ENCODE measurements at places on chromosomes 13 and 19. TPM values are rescaled to one million over a fixed set of nuclear protein-coding genes. Genes with fewer than 3 reads are reported as not detected.

The ZNF541 gene
- total RNA-seq = not detected

GRCh38 chr19:1794424-1795172, 17.5 kb downstream of the ATP8B3 start:
- H3K27me3 ChIP-seq = no peaks in the 10 kb centered on the region
- no peak overlapping the region for H3K27ac ChIP-seq
- H3K4me1 ChIP-seq = no peaks in the 10 kb centered on the region
- no peaks in the 10 kb centered on the region for H3K36me3 ChIP-seq
- no peak for DNase-seq

DNA sequence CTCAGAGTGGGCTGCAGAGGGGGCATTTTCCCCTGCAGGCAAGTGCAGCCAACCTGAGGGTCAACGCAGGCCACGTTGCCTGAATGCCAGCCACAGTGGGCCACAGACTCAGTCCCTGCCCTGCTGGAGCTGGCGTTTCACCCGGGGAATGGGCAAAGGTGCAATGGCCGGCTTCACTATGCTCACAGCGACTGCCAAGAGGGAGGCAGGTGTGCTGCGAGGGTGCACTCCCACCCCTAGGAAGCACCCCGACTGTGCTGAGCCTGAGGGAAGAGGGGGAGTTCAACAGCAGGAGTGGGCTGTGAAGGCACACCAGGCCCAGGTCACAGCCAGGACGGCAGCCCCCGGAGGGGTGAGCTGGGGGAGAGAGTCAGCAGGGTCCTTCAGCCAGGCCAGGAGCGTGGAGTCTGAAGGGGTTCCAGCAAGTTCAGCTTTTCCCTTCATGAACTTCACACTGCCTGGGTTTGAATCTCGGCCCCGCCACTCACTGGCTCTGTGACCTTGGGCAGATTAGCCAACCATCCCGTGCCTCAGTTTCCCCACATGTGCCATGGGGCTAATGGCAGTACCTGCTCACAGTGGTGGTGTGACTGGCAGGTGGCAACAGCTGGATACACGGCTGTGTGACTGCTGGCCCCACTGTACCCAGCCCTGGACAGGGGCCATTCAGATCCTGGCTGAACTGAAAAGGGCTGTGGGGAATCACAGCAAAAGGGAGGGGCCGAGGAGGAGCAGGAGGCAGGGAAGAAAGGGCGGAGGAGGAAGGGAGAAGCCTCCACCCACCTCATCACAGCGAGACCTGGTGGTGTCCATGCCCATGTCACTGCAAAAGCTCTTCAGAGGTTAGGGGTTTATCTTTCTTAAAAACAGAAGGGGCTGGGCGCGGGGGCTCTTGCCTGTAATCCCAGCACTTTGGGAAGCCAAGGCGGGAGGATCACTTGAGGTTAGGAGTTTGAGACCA, 7.6 kb downstream of the TRAPPC6A start:
- H3K27me3 ChIP-seq = no peaks in the 10 kb centered on the region
- no peak for DNase-seq

GRCh38 chr13:37407156-37407555, 191.4 kb downstream of the POSTN start:
- H3K4me3 ChIP-seq = no peak overlapping the region
- H3K36me3 ChIP-seq = no peaks in the 10 kb centered on the region
- H3K4me1 ChIP-seq = no peaks in the 10 kb centered on the region
- H3K27me3 ChIP-seq = no peaks in the 10 kb centered on the region
- no peak for DNase-seq

The LAIR1 gene
- not detected for total RNA-seq

DNA sequence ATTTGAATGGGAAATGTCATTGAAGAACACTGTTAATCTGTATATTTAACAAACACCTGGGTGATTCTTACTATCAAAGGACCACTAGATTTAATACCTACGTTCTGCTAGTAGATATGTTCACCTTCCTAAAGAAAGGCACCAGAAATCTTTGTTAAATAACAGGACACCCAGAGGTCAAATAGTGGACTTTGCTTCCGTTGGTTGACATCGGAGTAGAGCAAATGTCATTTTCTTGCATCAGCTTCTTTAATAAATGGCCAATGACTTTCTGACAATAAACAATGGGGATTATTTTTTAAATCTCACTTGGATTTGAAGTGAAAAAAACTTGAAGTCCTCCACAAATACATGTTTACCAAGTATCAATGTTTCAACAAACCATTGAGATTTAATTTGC, 111.1 kb downstream of the LACC1 start:
- no peaks in the 10 kb centered on the region for H3K27me3 ChIP-seq
- H3K4me1 ChIP-seq = peaks cover 6% of the 10 kb centered on the region
- DNase-seq = no peak
- H3K27ac ChIP-seq = no peak overlapping the region
- no peak overlapping the region for H3K4me3 ChIP-seq

- H3K27me3 ChIP-seq = no peaks in the 10 kb centered on the region
- H3K36me3 ChIP-seq = no peaks in the 10 kb centered on the region
- H3K4me3 ChIP-seq = no peak overlapping the region
- DNase-seq = no peak
- peaks cover 15% of the 10 kb centered on the region for H3K4me1 ChIP-seq
Measured at GRCh38 chr13:48590141-48590901, 57.4 kb upstream of the RCBTB2 start.

GRCh38 chr19:10155839-10156238, 36.1 kb upstream of the EIF3G start:
- peak; percentile 29 for DNase-seq
- no peaks in the 10 kb centered on the region for H3K27me3 ChIP-seq
- no peak overlapping the region for H3K27ac ChIP-seq

- H3K4me1 ChIP-seq = no peaks in the 10 kb centered on the region
- peaks cover 24% of the 10 kb centered on the region for H3K27me3 ChIP-seq
- H3K36me3 ChIP-seq = no peaks in the 10 kb centered on the region
- DNase-seq = no peak
- no peak overlapping the region for H3K27ac ChIP-seq
Measured at GRCh38 chr19:41917676-41918075, 10.6 kb downstream of the ERFL start.

DNA sequence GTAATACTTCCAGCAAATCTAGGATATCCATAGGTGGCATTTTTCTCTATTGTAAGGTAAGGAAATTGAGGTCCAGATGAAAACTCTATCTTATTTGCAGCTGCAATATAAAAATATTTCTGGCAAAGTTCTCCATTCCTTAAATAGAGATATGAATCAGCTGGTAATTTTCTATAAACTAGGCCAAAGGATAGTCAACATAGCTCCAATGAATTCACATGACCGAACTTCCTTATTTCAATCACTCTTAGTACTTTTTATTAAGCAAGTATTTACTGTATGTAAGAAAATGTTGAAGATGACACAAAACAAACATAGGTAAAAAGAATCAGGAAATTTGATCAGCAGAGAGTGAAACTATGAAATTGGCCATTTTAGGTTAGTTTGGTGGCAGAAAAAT, 13.0 kb upstream of the LCP1 start:
- no peak for DNase-seq
- peaks cover 14% of the 10 kb centered on the region for H3K4me1 ChIP-seq
- H3K4me3 ChIP-seq = no peak overlapping the region
- H3K27ac ChIP-seq = no peak overlapping the region

The EPSTI1 gene
- total RNA-seq = 1.3 TPM

The SERPINE3 gene
- total RNA-seq = not detected

- no peak overlapping the region for H3K4me3 ChIP-seq
- no peaks in the 10 kb centered on the region for H3K27me3 ChIP-seq
Measured at GRCh38 chr13:99103536-99103935, 97.1 kb upstream of the UBAC2 start.

The ZNF229 gene
- total RNA-seq = 6.2 TPM

GRCh38 chr19:29878973-29879654, 62.9 kb upstream of the URI1 start:
- H3K36me3 ChIP-seq = no peaks in the 10 kb centered on the region
- DNase-seq = peak; percentile 59
- H3K27me3 ChIP-seq = no peaks in the 10 kb centered on the region

The RAB20 gene
- total RNA-seq = 27.9 TPM

DNA sequence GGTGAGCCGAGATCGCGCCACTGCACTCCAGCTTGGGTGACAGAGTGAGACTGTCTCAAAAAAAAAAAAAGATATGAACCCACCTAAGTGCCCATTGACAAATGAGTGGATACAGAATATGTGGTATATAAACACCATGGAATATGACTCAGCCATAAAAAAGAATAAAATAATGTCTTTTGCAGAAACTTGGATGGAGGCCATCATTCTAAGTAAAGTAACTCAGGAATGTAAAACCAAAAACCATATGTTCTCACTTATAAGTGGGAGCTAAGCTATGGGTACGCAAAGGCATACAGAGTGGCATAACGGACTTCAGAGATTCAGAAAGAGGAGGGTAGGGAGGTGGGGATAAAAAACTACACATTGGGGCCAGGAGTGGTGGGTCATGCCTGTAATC, 29.5 kb downstream of the PLA2G4C start:
- no peaks in the 10 kb centered on the region for H3K4me1 ChIP-seq
- no peak for DNase-seq
- no peaks in the 10 kb centered on the region for H3K36me3 ChIP-seq

GRCh38 chr13:113860051-113860664, 3.7 kb downstream of the GAS6 start:
- no peak overlapping the region for H3K27ac ChIP-seq
- no peaks in the 10 kb centered on the region for H3K36me3 ChIP-seq
- H3K4me3 ChIP-seq = no peak overlapping the region
- no peak for DNase-seq
- H3K27me3 ChIP-seq = no peaks in the 10 kb centered on the region

- H3K36me3 ChIP-seq = no peaks in the 10 kb centered on the region
- no peaks in the 10 kb centered on the region for H3K27me3 ChIP-seq
- no peaks in the 10 kb centered on the region for H3K4me1 ChIP-seq
- DNase-seq = no peak
- no peak overlapping the region for H3K4me3 ChIP-seq
Measured at GRCh38 chr13:40433577-40433976, 232.9 kb downstream of the FOXO1 start.

DNA sequence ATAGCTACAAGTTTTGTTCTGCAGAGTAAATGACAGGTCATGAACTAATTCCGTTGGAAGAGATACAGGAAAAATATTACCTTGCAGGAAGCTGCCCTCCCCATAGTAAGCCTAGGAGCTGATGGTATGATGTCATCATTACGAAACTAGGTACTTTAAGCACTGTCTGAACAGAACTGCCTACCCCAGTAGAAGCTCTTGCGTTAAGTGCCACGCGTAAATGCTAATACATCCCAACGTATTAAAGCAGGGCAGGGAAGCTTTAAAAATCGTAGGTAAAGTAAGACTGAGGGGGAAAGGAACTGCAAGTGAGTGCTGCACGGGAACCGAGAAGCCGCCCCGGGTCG, 572 bp downstream of the UGGT2 start:
- H3K36me3 ChIP-seq = no peaks in the 10 kb centered on the region
- H3K27ac ChIP-seq = no peak overlapping the region
- DNase-seq = peak; percentile 15
- no peaks in the 10 kb centered on the region for H3K27me3 ChIP-seq
- H3K4me3 ChIP-seq = peak overlapping the region; percentile 80

- no peaks in the 10 kb centered on the region for H3K27me3 ChIP-seq
- no peak for DNase-seq
- no peaks in the 10 kb centered on the region for H3K36me3 ChIP-seq
Measured at GRCh38 chr13:45683701-45684100, 18.4 kb upstream of the CBY2 start.

DNA sequence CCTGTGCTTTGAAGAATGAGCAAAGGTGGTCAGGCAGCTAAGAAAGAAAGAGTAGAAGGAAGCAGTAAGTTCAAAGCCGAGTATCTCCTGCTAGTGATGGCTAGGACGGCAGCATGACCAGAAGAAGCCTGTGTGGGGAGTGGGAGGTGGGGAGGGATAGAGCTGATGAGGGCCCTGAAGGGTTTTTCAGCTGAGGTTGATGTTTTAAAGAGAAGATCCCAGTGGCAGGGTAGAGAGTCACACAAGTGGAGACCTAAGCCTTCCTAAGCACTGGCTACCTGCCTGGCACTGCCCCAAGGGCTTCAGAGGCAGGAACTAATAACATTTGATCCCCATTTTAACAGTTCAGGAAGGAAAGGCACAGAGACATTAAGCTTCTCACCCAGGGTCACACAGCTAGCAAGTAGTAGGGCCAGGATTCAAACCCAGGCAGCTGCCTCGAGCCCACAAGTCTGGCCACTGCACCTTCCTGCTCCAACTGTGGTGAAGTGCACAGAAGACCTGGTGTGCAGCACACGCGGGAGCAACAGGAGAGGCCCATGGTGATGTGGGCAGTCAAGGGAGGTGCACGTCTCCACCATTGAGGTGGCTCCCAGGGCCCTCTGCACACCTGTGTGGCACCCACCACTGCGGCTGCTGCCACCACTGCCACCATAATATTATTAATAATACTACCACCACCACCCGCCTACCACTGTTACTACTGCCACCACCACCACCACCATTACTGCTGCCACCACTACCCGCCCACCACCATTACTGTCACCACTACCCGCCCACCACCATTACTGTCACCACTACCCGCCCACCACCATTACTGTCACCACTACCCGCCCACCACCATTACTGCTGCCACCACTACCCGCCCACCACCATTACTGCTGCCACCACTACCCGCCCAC, 22.1 kb downstream of the CUL4A start:
- no peak for DNase-seq
- no peaks in the 10 kb centered on the region for H3K27me3 ChIP-seq
- H3K4me1 ChIP-seq = no peaks in the 10 kb centered on the region
- no peak overlapping the region for H3K27ac ChIP-seq

All from PC-3 (cell line).